Tibial artery (tissue), 4 donors: ENCODE measurements at places on chromosomes 16 and 17.
A peak's percentile ranks its signal among the peaks of the same experiment; 100 is the strongest.

- DNase-seq: no peak
These were observed 31.8 kb downstream of the MRM1 start for GRCh38 chr17:36632916-36633771.

DNA sequence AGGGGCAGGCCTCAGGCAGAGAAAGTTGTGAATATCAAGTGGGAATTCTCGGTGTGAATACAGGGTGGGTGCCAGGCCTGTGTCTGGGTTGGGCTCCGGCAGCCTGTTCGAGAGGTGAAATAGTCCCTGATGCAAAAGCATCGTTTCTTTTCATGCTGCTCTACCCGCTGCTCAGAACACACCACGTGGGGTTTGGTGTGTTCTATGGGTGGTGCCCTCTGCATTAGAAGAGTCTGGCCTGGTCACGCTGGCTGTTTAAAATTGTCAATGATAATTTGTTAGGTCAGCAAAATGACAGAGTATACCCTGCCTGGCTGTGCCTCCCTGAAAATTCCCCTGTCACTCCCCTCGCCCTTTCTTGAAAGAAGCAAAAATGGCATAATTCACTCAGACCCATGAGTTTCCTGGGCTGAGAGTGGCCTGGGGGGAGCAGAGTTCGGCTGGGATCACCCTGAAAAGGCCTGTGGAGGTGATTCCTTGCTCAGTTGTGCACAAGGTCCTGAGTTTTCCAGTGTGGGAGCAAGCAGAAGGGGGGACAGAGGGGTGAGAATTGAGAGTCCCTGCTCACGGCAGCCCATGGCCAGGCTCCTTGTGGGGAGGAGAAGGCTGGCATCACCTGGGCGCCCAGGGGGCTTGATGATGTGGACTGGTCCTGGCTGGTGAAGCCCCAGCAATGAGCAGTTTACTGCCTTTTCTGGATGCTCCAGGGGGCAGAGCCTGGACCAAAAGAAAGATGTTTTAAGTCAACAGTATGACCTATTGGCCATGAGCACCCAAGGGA is 3.2 kb downstream of the CACNG5 start:
- DNase-seq: peak; percentile 24

DNA sequence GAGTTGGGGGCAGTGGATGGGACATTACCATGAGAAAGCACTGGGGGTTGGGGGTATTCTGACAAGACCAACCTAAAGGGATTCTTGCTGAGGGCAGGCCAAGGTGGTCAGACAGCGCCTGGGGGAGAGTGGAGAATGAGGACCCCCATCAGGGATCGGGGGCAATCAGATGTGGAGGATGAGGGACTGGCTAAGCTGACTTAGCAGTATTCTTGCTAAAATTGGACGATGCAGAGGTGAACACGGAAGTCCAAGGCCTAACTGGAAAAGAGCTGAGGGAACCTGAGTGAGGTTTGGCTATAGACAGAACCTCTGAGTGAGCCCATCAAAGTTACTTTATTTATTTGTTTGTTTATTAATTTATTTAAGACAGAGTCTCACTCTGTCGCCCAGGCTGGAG is 9.2 kb downstream of the QPRT start:
- no peak for DNase-seq

- DNase-seq: no peak
These were observed 2.0 kb upstream of the PMFBP1 start for GRCh38 chr16:72173997-72174396.

GRCh38 chr16:7405166-7405565 is 72.5 kb downstream of the RBFOX1 start:
- DNase-seq: no peak

GRCh38 chr17:79952265-79952877 is 83.3 kb downstream of the TBC1D16 start:
- peak; percentile 60 for DNase-seq

DNA sequence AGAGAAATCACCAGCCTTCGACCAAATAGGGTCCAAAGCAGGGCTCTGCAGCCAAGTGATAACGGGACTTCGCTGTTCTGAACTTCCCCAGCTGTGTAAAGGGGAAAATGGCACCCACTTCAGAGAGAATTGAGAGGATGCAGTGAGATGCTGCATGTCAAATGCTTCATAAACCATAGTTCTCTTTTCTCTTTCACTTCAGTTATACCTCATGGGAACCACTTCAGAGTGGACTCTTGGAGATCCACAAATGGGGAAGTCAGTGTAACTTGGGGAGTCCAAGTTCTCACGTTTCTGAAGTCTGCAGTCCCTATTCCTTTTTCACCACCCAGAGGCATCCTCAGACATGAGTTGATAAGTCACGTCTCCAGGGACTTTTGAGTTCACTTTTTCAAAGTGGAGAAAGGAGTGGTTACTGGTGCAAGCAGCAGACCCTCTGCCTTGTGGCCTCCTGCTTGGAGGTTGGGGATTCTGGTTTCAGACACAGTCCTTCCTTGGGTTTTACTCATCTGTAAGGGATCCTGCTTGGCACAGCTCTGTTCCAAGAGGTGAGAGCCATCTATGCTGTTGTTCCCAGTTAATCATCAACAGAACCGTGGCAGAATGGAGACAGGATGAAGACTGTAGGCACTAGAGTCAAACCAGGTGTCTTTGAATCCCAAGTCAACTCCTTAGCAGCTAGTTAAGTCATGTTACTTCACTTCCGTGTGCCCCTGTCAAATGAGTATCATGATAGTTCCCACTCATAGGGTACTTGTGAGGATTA is 123.4 kb upstream of the NOL11 start:
- no peak for DNase-seq

DNA sequence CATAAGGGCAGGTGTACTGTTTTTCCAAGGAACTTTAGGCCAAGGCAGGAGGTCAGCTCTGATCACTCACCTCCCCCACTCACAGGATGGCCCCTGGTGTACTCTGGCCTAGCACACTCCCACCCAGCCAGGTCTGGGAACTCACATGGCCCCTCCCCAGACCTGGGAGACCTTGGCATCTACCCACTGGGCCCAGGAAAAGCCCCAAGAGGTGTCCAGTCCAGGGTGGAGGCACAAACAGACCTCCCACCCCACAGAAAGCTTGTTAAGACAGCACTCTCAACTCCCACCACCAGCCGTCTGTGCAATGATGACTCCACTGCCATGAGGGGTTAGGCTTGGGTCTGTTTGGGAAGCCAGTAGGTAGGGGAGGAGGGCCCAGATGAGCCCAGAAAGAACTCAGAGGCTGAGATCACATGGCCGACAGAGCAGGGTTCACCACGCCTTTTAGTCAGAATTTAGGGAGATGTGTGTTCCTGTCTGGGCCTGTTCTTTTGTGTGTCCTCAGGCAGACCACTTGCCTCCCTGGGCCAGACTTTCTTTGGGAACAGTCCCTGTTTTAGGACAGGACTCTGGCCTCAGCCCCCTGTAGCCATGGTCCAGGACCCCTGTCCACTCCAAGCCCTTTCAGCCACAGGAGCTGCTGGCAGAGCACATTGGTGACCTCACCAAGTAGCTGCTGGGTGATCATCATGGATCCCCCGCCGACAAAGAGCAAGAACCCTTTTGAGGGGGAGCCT is 12.1 kb upstream of the CBFB start:
- no peak for DNase-seq

- no peak for DNase-seq
These were observed 90.7 kb downstream of the USP31 start for GRCh38 chr16:23058576-23058975.

- DNase-seq: no peak
These were observed 1.2 kb upstream of the TLCD3B start for GRCh38 chr16:30032083-30032819.

- DNase-seq: no peak
These were observed 2.3 kb downstream of the ENPP7 start for GRCh38 chr17:79732804-79733691.

DNA sequence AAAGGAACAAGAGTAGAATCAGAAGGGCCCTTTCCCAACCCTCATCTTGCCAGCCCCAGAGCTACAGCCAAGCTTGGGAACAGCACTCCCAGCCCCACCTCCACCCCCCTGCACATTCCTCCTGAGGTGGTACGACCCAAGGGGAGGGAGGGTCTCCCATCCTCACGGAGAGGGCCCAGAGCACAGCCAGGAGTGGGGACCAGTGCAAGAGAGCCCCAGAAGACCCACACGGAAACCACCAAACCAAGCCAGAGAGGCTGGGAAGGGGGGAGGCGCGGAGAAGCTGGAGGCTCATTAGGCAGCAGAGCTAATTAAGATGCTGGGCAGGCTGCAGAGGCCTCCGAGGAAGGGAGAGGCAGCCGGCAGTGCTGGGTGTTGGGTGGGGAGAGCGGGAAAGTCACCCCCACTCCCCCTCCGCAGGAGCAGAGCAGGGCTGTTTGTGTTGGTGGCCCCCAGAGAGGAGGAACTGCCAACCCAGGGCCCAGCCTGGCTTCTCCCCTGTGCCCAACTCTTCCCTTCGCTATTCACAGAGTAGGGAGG is 2.4 kb downstream of the CACNB1 start:
- DNase-seq: no peak

DNA sequence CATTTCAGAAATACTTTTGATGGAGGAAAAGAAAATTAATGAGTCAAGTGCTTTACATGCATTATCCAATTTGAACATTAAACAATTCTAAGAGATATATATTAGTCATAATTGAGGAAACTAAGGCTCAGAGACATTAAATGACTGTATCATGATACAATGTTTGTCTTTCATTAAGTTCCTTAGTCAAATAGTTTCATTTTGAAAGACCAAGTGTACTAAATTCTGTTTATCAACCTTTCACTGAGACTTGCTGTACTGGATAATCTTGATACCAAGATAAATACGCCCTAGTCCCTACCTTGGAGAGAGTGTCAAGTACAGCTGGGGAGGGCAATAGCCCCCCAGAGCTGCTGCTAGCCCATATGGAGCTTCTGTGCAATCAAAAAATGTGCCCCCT is 24.2 kb downstream of the TOM1L2 start:
- DNase-seq: no peak

GRCh38 chr17:70521821-70522256 is 352.5 kb downstream of the KCNJ2 start:
- DNase-seq: peak; percentile 50

DNA sequence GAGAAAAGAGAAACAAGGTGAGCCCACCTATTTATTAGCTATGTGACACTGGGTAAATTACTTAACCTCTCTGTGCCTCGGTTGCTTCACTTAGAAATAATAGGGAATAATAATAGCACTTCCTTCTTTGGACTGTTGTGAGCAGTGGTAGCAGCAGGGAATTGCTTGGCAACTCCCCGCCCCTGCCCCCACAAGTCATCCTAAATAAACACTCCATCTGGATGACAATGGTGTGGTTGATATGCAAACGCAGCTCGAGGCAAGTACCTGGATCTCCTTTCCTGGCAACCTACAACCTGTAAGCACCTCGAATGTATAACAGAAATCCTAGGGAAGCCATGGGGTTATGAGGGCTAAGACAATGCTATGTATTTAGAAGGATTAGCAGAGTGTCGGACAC is 9.1 kb downstream of the TEKT3 start:
- no peak for DNase-seq

GRCh38 chr17:56358651-56359050 is 205.4 kb downstream of the ANKFN1 start:
- no peak for DNase-seq

DNA sequence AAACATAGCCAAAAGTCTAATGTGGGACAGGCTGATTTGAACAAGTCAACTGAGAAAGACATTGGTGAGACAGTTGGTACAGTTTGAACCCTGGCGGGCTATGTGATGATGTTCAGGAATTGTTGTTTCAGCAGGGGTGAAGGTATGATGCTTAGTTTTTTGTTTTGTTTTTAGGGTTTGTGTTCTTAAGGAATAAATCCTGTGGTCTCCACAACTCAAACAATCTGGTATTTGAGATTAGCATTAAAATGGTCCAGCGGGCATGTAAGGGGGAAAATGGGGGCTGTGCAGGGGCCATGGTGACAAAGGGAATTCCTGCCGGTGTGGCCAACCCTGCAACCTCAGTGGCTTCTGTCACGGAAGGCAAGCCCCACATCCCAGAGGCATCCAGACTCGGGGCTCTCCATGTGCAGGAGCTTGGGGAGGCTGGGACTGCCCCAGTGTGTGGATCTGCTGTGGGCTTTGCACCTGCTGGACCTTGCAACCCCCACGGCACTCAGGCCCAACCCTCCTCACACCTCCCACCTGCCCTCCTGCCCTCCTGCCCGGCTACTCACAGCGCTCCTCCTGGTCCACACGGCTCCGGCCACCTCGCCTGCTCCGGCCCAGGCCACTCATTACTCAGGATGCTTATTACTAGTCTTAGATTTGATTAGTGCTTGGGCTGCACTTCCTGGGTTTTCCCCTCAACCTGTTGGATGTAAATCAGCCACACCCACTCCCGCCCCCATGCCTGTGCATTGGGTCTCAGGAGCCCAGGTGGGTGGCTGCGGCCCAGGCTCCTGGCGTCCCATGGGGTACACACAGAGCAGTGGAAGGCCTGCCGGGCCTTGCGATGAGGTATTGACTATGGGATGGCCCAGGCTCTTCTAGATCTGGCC is at the start of gene TNFRSF13B:
Gene TNFRSF13B (minus strand): TSS at position 661 of the 881 bp plus-strand sequence. CDS start 43 bp downstream, at position 618.
- no peak for DNase-seq

GRCh38 chr17:42287305-42287976 is 857 bp upstream of the STAT5A start:
- peak; percentile 73 for DNase-seq

DNA sequence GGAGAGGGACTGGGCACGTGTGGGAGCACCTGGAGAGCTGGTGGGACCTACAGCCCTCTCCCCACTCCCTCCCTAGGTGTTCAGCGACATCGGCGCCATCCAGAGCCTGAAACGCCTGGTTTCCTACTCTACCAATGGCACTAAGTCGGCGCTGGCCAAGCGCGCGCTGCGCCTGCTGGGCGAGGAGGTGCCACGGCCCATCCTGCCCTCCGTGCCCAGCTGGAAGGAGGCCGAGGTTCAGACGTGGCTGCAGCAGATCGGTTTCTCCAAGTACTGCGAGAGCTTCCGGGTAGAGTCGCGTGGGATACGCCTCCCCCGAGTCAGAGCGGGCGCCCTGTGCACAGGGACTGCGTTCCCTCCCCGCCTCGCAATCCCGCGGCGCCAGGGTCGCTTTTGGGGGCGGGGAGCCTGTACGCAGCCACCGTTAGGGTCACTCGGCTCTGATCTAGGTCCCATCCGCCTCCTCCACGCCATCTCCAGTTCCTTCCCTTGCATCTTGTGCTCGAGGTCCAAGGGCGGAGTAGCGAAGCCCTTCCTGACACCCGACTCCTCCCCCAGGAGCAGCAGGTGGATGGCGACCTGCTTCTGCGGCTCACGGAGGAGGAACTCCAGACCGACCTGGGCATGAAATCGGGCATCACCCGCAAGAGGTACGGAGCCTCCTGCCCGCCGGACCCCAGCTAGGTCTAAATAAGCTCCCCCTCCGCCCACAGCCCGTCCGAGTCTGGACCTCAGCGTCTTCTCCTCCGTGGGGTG is 13.0 kb downstream of the SARM1 start:
- DNase-seq: peak; percentile 49

GRCh38 chr17:79202480-79202879 is 127.9 kb downstream of the ENGASE start:
- DNase-seq: no peak

- DNase-seq: no peak
These were observed 150.5 kb downstream of the KATNIP start for GRCh38 chr16:27700304-27700995.

GRCh38 chr17:16425698-16426659 is 10.6 kb downstream of the TRPV2 start:
- no peak for DNase-seq
